Cortex of kidney (tissue), 1 donor: ENCODE measurements at places on chromosomes 11 and 22.

- DNase-seq: no peak
Measured at GRCh38 chr11:129144256-129144655, 47.9 kb downstream of the ARHGAP32 start.

- DNase-seq: no peak
Measured at GRCh38 chr22:36160499-36160942, at the start of gene APOL3. APOL3 (minus strand) TSS chr22:36160755; CDS start chr22:36149055, 11,700 bp downstream.

- no peak for DNase-seq
Measured at GRCh38 chr22:37302674-37303555, 20.6 kb downstream of the CYTH4 start.

DNA sequence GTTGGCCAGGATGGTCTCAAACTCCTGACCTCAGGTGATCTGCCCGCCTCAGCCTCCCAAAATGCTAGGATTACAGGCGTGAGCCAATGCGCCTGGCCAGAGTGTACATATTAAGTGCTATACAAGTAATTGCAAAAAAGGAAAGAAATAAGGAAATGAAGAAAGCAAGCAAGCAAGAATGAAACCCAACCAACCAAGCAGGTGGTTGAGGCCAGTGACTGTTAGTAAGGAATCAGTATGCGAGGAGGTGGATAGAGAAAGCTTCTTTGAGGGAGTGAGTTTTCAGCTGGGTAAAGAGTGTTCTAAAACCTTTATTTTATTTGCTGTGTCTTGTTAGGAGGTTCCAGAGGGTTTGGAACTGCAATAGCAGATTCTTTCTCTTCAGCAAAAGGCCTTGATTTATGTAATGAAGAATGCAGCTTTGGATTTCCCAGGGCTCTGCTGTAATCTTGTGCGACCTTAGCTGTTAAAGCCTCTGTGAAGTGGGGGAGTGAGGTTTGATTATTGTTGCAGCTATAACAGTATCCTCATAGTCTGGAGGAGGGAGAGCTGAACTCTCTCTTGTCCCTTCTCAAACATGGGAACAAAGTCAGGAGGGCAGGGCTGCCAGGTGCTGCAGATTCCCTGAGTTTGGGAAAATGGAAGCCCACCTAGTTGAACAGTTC is 5.7 kb downstream of the AMPD3 start:
- DNase-seq: no peak

- DNase-seq: no peak
Measured at GRCh38 chr11:103652013-103652412, 384.4 kb upstream of the DDI1 start.

DNA sequence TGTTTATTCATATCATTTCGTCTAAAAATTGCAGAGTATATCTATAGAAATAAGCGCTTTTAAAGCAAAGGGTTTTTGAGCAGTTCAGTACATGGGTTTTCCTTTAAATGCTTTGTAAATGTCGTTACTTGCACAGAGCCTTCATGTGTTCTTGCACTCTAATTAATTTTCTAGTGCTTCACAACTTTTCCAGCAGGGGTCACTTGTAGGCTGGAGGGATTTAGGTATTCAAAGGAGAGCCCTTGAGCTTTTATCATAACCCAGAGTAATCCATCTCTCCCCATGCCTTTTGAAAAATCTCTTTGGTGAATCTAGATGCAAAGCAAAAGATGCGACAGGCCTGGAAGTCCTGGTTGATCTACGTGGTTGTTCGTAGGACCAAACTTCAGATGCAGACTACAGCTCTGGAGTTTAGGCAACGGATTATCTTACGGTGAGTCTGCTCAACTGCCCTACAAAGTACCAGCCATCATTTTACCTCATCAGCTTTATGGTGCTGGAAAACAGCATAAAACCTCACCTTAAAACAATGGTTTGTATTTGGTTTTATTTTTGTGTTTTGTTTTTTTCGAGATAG is 60.4 kb downstream of the SFI1 start:
- DNase-seq: no peak

GRCh38 chr11:85127349-85127748 is 499.8 kb downstream of the DLG2 start:
- no peak for DNase-seq

DNA sequence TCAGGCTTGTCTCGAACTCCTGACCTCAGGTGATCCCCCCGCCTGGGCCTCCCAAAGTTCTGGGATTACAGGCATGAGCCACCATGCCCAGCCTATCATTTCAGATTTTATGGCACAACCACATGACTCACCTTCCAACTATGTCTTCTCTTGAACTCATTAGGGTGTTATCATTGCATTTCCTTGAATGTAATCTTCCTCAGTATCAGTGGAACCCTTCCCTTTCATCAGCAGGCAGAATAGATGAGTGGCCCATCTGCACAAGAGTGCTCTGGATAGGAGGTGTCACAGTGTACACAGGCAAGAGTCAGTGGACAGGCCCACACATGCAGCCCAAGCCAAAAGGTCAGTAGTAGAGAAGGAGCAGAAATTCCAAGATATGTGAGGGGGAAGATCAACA is 29.1 kb upstream of the AQP11 start:
- no peak for DNase-seq

DNA sequence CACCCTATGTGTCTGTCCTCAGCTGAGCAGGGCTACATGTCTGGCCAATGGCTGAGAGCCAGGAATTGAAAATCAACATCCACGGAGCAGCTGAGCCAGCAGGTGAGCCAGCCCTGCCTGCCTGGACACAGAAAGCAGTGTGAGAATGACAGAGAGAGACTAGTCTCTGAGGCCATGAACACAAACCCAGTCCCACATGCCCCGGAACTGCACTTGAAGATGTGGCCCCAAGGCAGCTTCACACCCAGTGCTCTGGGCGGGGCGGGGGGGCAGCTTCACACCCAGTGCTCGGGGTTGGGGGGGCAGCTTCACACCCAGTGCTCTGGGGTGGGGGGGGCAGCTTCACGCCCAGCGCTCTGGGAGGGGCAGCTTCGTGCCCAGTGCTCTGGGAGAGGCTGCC is 37.6 kb downstream of the TRMU start:
- DNase-seq: no peak

- DNase-seq: no peak
Measured at GRCh38 chr11:122625976-122626665, 29.4 kb upstream of the UBASH3B start.

GRCh38 chr11:104870910-104871309 is 27.4 kb downstream of the CASP12 start:
- DNase-seq: no peak

GRCh38 chr11:95569207-95569606 is 220.4 kb downstream of the FAM76B start:
- no peak for DNase-seq

DNA sequence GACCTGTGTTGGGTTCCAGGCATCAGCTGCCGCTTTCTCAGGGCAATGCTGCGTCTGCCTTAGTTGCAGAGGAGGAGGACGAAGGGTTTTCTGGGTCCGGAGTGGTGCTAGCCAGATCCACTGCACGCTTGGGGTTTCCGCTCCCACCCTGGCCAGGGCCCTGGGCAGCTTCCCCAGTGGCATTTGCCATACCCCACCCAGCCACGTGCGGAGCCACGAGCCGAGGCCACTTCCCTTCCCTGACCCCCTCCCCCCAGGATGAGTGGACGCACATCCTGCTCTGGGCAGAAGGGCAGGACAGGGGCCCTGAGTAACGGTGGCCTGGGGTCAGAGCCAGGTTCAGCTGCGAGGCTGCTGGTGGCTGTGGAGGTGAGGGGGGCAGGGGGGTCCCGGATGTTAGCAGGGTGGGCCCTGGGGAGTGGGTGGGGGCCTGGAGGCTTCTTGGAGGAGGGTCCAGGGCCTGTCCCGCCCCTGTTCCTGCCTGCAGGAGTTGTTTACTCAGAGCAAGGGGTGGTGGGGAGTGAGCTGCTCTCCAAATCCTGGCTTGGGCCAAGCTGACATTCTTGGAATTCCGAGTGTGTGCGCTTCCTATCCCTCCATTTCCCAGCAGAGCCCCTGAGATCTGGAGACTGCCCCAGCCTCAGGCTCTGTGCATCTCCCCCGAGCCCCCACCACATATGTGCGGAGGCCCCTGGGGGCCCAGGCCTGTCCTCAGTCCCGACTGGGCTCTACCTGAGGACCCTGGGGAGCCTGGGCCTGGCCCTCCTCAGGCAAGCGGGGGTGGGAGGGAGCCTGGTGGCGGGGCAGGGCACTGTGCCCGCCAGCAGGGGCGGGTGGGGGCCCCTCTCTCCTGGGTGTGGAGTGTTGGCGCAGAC is 1.4 kb downstream of the TSPAN4 start:
- no peak for DNase-seq

DNA sequence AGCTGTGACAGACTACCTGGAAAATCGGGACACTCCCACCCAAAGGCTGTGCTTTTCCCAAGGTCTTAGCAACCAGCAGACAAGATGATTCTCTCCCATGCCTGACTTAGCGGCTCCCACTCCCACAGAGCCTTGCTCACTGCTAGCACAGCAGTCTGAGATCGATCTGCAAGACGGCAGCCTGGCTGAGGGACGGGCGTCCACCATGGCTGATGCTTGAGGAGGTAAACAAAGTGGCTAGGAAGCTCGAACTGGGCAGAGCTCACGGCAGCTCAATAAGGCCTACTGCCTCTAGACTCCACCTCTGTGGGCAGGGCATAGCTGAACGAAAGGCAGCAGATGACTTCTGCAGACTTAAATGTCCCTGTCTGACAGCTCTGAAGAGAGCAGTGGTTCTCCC is 84.9 kb downstream of the SMCO4 start:
- DNase-seq: no peak

DNA sequence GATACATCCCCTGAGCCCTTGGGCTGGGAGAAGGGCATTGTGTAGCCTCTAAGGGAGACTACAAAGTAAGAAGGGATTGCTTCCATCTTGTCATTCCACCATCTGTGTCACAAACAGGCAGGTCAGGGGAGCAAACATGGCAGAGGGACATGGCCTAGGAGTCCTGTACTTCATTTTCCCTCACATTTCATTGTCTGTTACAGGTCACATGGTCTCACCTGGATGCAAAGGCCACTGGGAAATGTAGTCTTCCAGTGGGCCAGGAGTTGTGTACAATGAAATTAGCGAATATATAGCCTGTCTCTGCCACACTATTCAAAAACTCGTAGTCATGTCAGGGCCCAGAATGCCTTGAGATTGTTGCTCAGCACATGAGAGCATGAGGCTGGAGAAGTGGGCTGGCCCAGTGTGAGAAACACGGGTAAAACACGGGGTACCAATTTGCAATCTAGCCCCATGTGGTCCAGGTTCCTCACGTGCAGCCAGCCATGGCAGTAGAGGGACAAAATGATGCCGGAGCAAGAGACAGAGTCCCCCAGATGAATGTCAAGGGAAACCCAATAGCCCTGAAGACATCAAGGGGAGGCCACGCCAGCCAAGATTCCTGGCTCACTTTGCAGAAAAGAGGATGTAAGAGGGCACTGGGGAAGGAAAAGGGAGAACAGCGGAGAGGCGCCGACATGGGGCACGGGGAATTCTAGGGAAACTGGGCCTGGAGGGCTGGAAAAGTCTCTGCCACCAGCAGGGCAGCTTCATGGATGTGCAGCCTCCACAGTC is 47.7 kb upstream of the EMID1 start:
- no peak for DNase-seq

GRCh38 chr22:44023404-44024287 is 456 bp upstream of the PARVB start:
- no peak for DNase-seq
